ENCODE measurements at places on chromosomes 1 and 21.
A peak's percentile ranks its signal among the peaks of the same experiment; 100 is the strongest.

DNA sequence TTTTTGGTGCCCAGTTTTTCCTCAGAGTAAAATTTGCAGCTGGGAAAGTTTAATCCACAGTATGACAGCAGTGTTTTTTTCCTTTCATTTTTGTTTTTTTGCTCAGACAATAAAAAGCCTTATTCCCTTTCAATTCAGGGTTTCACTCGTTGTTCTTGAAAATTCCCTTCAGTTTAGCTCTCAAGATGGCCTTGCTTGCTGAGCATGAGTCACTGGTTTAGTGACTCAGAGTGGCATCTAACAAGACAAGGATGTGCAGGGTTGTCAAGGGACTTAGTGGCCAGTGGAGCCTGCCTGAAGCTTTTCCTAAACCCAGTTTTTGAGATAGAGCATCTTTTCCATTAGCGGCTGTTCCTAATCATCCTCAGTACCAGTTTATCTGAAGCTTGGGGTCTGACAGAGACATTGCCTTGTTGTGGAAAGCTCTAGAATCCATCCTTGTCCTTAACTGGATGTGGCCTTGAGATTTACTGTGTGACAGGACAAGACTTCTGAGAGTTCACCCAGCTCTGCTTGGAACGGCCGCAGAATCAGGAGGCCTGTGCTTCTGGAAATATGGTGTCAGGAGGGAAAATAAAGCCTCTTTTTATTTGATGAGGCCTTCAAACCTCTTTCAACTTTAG lies 48.4 kb upstream of the DNAJC6 start:
- no peak for DNase-seq

GRCh38 chr21:42691901-42692559 lies 38.6 kb downstream of the PDE9A start:
- no peak for DNase-seq

DNA sequence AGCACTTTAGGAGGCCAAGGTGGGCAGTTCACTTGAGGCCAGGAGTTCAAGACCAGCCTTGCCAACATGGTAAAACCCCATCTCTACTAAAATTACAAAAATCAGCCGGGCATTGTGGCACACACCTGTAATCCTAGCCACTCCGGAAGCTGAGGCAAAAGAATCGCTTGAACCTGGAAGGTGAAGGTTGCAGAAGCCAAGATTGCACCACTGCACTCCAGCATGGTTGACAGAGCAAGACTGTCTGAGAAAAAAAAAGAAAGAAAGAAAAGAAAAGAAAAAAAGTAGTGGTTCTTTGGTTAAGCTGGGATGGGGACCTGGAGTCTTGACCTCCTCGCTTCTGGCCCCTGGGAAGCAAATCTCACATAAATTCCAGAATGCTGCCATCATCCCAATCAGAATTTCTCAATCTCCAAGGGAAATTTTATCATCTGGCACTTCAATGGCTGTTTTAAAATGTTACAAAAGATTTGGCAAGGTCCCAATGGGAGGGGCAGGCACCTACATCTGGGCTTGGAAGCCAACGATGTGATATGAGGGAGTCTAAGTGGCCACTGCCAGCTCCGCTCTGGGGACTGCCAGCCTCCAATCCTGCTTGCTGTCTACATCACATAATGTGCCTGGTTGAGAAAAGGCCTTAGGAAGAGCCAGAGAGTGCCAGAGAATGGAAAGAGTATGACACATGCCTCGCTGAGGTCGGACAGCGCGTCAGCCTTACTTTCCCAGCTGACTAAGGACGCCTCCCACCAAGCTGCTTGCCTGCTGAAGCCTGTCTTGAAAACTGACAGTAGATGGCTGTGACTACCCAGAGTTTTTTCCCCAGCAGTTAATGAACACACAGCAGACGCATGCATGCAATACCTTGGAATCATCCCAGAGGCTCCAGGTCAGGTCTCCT lies 42.1 kb upstream of the SRP9 start:
- peak; percentile 83 for DNase-seq

DNA sequence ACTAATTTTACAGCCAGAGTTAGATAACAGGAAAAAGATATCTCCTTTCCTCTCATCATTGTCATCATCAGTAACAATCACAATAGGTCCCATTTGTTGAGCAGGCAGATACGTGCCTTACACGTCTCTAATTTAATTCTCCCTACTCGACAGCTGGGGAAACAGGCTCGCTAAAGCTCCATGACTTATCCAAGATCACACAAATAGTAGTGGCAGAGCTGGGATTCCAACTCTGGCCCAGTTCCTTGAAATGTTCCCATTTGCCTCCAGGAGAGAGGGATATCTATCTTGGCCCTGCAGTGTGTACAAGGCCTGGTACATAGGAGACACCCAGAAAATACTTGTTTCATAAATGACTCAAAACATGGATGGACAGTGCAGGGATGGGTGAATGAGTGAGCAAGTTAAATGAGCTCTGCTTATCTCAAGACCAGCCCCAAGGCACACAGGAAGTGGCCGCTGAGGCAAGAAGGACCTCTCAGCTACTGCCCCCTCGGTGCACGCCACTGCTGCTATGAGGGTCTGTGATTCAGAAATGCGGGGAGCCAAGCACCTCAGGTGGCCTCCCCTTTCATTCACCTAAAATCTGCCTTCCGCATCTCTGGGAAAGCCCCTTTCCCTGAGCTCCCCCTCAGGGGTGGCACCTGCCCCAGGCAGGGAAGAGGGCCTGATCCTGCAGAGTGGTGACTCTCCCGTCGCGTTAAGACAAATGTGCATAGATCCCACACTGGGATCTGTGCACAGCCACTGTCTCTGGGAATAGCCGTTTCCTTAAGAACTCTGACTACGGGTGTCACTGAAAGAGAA lies 3.6 kb downstream of the KCNN3 start:
- DNase-seq: no peak

DNA sequence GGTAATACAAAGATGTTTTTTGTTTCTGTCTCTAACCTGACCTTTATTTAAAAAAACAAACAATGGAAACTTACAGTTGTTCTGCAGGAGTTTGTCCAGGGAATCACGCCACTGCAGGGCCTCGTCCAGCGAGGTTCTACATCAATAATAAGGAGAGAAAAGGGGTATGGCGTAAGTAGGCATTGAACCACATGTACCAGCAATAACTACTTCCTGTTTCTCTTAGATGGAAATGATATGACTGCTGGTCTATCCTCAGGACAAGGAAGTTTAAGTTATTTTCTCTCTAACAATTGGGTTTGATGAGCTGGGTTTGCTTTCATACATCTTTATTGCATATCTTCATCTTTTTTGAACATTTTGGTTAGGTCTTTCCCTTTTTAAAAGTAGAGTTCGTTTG lies 40.9 kb downstream of the RGS5 start:
- no peak for DNase-seq

GRCh38 chr21:37200641-37201480 lies 66.3 kb downstream of the VPS26C start:
- no peak for DNase-seq

GRCh38 chr21:25733859-25734653 lies 648 bp downstream of the ATP5PF start:
- DNase-seq: no peak

DNA sequence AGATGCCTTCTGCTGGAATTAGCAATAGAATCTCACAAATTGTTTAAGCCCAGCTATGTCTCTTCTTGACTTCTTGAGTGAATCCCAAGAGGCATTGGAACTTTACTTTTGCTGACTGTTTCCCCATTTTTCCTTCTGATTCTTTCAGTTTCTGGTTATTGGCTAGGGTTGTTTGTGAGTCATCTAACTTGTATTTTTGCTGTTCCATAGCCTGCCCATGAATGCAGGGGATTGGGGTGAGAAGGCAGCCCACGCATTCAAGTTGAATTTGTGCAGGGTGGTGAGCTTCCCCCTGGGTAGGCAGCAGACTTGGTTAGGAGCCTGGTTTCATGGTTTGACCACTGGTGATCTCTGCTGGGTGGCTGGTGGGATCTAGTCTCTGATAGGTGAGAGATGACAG lies 10.4 kb upstream of the KLF17 start:
- DNase-seq: peak; percentile 8

DNA sequence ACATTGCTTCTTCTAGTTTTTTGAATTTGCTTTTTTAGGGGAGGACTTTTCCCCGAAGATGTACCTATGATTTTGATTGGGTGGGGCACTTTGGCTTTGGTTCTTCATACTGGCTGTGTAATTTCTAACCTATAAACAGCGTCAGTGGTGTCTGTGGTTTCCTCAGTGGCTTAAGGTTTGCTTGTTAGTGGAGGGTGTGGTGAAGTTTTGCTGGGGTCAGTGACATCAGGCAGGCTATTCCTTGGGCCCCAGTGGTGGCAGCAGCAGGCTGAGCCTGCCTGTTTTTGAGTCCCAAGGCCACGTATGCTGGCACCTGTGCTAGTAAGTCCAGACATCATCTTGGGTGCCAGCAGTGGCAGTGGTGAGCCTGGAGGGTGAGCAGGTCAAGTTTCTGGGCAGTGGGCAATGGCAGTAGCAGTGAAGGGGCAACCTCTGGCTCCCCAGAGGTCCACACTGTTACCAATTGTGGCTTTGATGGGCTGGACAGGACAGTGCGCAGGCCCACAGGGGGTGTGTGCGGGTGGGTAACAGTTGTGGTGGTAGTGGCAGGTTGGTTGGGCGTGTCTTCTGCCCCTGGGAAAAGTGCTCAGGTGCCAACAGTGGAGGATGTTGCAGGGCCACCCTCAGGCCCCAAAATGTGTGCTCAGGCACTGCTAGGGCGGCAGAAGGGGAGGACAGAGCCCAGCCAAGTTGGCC lies 54.9 kb upstream of the B3GALT2 start:
- no peak for DNase-seq

GRCh38 chr21:42534421-42535378 lies 21.0 kb downstream of the SLC37A1 start:
- no peak for DNase-seq

- no peak for DNase-seq
These were observed 33.7 kb downstream of the LRRC42 start for GRCh38 chr1:53979712-53980450.

- DNase-seq: no peak
These were observed 1.7 kb downstream of the PCSK9 start for GRCh38 chr1:55040933-55041494.

DNA sequence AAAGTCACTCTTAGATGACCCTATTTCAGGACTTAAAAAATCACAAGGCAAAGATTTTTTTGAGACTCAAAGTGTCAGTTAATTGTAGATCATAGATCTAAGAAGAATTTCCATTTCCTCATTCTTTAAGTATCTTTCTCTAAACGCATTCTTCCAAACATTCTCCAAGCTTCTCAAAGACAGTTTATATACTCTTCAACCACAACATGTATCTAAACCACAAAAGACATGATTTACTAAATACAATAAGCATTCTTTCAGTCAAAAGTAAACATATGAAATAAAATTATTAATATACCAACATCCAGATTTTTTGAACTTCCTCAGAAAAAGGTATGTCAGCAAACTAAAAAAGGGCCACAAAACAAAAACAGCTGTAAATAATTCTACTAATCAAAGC lies 24.4 kb downstream of the RC3H1 start:
- no peak for DNase-seq

GRCh38 chr1:183002797-183003196 lies 20.4 kb upstream of the LAMC1 start:
- DNase-seq: no peak

DNA sequence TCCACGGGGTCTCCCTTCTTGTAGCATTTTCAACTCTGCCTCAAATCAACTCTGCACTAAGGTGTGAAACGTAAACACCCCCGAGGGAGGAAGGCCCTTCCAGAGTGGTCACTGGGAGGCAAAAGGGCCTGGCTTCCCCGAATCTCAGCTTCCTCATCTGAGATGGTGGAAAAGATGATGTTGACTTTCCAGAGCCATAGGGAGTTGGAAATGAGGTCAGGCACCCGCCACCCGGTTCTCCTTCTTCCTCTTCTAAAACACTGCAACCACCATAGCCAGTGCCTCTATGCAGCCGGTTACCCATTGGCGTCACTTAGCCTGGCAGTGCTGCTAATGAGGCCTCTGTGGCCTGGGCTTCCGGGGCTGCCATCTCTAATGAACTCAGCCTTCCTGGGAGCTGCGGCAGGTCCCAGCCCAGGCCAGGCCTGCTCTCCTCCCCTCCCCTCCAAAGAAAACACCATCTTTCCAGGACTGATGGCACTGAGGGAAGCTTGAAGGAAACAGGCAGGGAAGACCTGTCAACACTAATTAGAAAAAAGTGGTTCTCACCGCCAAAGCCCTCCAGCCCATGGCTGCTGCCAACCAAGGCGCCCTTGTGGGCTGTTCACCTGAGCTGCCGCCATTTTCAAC lies 175.0 kb downstream of the KAZN start:
- DNase-seq: no peak

- no peak for DNase-seq
These were observed 84.0 kb downstream of the MAN1C1 start for GRCh38 chr1:25700626-25701025.

GRCh38 chr1:101738475-101738874 lies 258.3 kb downstream of the OLFM3 start:
- peak; percentile 34 for DNase-seq

DNA sequence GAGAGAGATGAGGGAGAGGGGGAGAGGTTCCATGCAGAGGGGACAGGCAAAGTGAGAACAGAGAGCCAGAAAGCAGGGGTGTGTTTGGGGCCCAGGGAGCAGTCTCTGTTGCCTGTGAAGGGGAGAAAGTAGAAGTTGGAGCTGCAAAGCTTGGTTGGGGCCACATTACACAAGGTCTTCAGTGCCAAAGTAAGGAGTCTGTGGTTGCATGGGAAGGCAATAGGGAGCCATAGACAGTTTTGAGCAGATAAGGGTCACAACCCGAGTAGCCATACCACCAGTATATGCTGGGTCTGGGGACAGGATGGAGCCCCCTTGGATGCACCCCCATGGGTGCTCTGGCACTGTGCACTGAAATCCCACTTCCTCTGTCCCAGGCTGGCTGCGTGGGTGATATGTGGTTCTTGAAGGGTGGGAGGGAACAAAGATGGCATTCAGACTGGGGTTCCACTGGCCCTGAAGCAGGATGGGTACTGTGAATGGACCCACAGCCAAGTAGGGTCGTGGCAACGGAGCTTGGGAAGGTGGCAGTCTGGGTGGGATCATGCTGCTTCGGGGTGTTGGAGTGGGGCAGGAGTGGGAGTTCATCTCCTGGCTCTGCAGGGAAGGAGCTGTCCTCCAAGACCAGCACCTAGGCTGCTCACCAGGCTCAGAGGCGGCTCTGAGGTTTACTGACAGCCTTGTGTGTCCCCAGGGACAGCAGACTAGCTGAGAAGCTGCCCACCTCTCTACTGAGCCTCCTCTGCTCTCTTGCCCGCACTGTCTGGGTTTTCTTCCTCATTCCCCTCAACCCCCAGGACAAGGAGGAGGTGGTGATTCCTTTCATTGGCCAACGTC lies 12.1 kb downstream of the DRAXIN start:
- DNase-seq: no peak

DNA sequence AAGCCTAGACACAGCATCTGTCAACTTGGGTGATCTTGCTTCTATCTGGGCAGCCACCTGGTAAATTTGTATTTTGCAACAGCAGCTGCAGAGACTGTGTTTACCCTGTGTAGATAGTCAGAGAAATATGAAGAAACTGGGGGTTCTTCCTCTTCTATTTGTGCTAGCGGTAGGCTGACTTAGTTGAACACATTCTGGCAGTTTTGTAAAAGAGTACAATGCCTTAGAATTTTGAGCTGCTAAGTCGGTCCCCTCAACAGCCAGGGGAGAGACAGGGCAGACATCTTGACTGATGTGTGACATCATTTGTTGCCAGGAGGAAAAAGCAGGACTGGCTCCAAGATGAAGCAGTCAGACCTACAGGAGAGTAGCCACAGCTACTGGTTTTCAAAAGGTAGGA lies 53.7 kb downstream of the KCNJ6 start:
- no peak for DNase-seq
